T-helper 2 cell (primary cell): ENCODE measurements at places on chromosomes 1 and 21.

DNA sequence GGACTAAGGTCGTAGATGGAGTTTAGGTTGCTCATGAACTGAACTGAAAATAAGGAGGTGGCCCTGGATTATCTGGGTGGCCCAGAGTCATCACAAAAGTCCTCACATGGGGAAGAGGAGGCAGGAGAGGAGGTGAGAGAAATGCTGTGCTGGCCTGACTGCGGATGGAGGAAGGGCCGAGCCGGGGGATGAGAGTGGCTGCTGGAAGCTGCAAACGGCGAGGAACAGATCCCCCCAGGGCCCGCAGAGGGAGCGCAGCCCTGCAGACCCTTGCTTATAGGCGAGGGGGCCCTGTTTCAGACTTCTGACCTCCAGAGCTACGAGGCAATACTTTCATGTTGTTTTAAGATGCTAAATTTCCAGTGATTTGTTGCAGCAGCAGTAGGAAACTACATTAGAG, 102.7 kb upstream of the C1orf174 start:
- no peak for DNase-seq

GRCh38 chr1:216123446-216124191, 299.6 kb downstream of the USH2A start:
- no peak for DNase-seq

DNA sequence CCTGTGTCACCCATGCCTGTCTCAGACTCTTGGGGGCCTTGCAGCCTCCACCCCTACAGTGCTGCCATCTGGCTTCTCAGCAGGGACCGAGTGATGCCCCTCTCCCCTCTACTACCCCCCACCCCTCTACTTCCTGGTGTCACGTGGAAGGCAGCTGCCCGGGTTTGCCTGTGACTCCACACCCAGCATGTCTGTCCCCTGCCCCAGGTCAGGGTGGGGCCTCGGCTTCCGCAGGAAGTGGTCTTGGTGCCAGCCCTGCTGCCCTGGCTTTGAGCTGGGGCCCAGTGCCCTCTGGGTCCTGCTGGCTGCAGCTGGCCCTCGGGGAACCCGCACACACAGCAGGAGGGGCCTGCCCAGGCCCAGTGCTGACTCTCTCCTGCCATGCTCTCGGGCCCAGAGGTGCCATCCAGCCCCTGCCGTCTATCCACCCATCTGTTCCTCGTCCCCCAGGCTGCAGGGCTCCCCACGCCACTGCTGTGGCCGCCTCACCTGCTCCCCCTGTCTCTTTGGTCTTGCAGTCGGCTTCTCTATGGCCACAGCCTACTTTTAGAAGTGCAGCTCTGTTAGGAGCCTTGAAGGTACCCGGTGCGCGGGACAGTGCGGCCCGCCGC, 24.0 kb downstream of the PLCH2 start:
- DNase-seq: no peak

DNA sequence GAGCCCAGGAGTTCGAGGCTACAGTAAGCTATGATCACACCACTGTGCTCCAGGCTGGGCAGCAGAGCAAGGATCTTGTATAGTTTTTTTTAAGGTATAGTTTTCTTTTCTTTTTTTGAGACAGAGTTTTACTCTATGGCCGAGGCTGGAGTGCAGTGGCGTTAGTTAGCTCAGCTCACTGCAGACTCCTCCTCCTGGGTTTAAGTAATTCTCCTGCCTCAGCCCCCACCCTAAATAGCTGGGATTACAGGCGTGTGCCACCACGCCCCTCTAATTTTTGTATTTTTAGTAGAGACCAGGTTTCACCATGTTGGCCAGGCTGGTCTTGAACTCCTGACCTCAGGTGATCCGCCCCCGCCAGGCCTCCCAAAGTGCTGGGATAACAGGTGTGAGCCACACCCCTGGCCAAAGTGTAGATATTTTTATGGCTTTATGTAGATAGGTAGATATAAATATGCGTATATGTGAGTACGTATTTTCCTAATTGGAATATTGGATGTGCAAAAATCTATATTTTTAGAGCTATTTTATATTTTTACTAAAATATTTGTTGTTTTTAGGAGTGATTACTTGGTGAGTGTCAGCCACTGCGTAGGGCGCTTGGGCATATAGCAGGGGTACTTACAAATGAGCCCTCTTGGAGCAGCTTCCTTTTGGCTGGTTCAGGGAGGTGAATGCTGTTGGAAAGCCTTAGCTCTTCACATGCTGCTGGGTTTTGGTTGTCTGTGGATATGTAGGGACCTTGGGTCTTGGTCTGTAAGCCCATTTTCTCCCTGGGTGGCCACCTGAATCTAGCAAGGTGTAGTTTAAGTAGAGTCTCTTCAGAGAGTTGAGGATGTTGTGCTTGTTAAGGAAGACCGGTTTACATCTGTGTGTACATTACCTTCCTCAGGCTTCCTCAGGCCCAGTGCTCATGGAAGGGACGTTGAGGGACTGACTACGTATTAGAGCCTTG, 9.5 kb downstream of the KDM4A start:
- DNase-seq: no peak

DNA sequence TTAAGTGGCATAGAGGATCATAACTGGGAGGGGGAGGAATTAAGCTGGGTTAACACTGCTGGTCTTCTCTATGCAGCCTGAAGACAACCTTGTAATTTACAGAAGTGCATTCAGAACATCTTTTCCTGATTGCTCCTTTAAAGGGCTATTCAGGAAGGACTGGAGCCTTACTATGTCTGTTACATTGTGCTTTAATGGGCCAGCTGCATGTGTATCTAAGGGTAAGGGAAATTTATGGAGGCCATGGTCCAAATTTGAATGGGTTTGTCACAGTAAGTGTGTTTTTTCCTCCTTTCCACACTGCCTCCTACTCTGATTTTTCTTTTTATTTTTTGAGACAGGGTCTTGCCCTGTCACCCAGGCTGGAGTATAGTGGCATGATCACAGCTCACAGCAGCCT, 19.6 kb downstream of the C1orf21 start:
- no peak for DNase-seq

DNA sequence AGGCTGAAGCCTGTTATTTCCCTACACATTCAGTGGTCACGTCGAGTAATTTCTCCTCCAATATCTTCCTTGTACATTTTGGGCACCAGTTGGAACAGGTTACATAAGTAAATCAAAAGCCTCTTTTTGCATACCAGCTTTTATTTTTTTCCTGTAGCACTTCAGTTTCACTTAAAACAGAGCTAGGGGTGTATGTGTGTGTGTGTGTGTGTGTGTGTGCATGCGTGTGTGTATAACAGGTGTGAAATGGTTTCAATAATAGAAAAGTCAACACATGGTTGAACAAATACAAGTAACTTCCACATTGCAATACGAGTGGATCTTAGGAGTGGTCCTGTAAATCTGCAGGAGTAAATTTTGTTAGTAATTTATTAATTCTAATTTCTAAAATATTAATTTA, 3.0 kb upstream of the MAN1A2 start:
- DNase-seq: no peak

DNA sequence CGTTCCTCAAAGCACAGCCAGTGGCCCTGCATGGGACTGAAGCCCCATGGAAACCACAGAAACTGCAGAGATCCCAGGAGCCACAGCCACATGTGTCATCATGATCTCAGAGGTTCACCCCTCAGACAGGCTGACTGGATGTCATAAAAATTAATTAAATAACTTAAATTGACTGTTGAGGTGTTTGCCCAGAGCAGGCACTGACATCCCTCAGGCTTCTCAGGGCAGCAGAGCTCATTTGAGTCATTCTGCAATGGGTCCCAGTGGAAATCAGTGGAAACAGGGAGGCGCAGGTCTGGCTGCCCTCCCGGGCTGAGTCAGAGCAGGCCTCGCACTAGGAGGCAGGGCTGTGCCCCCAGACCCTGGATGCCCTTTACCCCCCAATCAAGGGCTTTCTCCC, 135.1 kb downstream of the CDC7 start:
- DNase-seq: no peak

- DNase-seq: no peak
Observed at GRCh38 chr1:11985851-11986250, 5.6 kb downstream of the MFN2 start.

- DNase-seq: no peak
Observed at GRCh38 chr21:38229260-38229877, 27.4 kb upstream of the KCNJ15 start.

DNA sequence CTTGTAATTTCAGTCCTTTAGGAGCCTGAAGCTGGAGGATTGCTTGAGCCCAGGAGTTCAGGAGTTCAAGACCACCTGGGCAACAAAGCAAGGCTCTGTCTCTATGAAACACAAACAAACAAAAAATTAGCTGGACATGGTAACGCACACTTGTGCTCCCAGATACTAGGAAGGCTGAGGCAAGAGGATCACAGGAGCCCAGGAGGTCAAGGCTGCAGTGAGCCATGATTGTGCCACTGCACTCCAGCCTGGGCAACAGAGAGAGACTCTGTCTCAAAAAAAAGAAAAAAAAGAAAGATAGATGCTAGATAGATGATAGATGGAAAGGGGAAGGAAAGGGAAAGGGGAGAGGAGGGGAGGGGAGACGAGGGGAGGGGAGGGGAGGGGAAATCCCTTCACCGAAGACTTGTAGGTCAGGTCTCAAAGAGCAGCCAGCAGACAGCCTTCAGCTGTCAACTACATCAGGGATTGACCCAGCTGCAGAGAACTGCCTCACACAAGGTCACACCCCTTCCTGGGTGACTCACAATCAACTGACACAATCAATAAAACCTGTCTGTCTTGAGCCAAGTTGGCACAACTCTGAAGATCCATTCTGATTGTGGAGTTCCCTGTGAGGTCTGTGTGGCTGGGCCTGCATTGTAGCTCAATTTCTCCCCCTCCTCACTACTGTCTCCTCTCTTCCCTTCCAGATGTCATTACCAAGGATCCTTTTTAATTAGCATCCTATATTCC, 200.6 kb downstream of the RGS7 start:
- peak; percentile 22 for DNase-seq

- DNase-seq: peak; percentile 34
Observed at GRCh38 chr1:117664314-117664713, 58.5 kb downstream of the TENT5C start.

DNA sequence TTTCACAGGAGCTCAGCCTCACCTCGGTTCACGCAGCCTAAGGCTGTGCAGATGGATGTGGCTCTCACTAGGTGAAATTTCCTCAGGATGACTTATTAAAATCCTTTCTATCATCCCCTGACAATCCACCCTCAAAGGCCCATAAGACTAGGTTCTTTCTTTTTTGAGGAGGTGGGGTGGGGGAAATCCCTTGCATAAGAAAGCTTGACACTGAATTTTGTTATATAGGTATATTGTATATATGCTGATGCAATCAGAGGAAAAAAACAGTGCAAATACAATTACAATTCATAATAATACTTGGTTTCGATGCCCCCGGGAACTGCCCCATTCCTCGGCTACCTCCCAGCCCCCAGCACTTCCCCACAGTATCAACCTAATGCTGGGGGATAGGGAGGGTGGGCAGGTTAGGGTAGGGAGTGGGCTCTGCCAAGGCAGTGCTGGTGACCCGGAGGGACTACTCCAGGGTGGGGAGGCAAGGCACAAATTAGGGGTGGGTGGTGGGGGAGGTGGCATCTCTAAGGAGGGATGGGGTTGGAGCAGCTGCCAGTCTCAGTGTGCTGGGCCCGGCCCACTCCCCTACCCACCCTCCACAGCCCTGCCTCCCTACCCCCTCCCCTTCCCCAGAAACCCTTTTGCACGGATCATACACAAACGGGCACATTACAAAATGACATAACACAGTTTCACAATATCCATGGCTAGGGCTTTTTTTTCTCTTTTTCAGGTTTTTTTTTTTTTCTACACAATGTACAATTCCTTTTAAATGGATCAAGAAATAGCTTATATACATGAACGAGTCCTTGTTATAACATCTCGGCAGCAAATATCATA, 30.9 kb downstream of the SLC27A3 start:
- DNase-seq: no peak

- DNase-seq: no peak
Observed at GRCh38 chr1:5620997-5621396, 371.2 kb downstream of the NPHP4 start.

DNA sequence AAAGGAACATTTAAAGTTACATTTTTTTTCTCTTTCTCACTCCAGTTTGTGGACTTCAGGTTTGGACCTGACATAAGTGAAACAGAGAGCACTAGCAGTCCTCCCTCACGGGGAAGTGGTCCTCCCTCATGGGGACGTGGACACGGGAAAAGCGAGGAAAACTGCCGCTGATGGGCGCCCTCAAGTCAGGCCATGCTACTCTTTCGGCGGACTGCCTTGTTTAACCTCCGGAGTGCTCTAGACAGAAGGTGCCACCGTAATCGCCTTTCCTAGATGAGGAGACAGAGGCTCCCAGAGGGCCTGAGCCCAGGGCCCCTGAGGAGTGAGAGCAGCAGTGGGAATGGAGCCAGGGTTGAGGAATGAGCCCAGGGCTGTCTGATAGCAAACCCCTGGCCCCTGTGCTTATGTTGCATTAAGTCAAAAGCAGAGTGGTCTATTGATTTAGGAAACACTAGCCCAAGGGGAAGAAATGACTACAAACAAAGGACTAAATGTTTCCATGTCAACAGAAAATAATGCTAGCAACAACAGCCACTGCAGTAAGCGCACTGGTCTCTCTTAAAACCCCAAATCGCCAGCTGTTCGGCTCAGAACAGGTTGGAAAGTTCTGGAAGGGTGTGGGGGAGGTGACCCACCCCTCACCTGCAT, 84.1 kb downstream of the DMRTB1 start:
- DNase-seq: no peak

- peak; percentile 46 for DNase-seq
Observed at GRCh38 chr1:117754061-117754969, 148.5 kb downstream of the TENT5C start.

- no peak for DNase-seq
Observed at GRCh38 chr1:240455228-240455821, 156.6 kb downstream of the GREM2 start.

DNA sequence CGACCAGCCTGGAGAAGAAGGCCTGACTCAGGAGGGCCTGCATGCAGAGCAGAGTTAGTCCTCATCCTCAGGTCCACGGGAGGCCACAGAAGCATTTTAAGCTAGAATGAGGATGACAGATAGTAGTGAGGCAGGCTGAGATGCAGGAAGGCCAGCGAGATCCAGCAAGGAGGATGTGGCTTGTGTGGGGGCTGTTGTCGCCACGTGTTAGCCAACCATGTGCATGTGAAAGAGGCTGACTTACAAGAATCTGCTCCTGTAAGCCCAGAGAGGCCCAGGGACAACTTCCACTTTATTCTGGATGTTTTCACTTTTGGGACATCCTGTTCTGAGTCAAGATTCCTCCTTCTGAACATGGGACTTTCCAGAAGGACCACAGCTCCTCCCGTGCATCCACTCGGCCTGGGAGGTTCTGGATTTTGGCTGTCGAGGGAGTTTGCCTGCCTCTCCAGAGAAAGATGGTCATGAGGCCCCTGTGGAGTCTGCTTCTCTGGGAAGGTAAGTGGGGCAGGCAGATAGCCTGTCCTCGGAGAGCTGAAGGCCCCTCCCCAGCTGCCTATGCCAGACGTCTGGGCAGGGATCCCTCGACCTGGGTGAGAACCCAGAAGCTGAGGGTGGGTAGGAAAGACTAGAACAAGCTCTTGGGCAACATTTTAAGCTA, at the start of gene SLAMF8:
Gene SLAMF8 (plus strand): TSS at position 433 of the 661 bp plus-strand sequence. CDS start 26 bp downstream, at position 459.
- DNase-seq: peak; percentile 89

- no peak for DNase-seq
Observed at GRCh38 chr1:97505816-97506215, 415.0 kb downstream of the DPYD start.

- no peak for DNase-seq
Observed at GRCh38 chr1:62043154-62043553, 151.5 kb upstream of the L1TD1 start.

- no peak for DNase-seq
Observed at GRCh38 chr1:168019407-168019806, 82.5 kb upstream of the MPC2 start.

GRCh38 chr1:109628540-109629321, 9.1 kb downstream of the AMPD2 start:
- no peak for DNase-seq
